CD8-positive, alpha-beta memory T cell (primary cell): ENCODE measurements at places on chromosomes 2 and 18.
A peak's percentile ranks its signal among the peaks of the same experiment; 100 is the strongest.

GRCh38 chr2:207252979-207253645, 87.4 kb upstream of the KLF7 start:
- DNase-seq = no peak

DNA sequence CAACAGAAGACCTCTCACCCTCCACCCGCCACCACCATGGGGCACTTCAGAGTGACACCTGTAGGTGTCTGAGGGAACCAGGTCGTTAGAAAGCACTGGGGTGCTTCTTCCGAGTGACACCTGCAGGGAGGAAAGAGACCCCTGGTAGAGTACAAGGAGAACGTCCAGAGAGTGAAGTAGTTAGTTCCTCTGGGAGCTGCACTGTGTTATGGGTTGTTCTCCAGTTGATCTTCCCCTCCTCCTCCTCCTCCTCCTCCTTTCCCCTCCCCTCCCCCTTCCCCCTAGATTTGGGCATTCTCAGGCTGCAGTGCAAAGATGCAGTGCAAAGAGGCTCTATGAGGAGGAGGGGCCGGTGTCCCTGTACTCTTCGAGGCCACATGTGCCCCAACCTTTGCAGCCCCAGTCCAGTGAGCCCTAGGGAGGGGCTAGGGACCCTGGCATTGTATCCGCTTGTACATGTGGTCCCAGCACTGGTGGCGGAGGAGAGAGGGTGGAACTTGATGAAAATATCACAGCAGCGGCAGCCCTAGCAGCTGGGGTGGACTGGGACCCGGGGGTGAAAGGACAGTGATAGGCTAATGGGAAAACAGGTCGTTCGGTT, 850 bp downstream of the DNAJB2 start:
- no peak for DNase-seq

GRCh38 chr2:27655155-27655951, 8.1 kb downstream of the SUPT7L start:
- no peak for DNase-seq

- DNase-seq = no peak
These were observed 129.4 kb downstream of the RAD51AP2 start for GRCh38 chr2:17388798-17389197.

- DNase-seq = no peak
These were observed 14.7 kb downstream of the LINC00305 start for GRCh38 chr18:64134044-64134747.

GRCh38 chr2:38709567-38710194, 41.5 kb downstream of the SRSF7 start:
- peak; percentile 66 for DNase-seq

DNA sequence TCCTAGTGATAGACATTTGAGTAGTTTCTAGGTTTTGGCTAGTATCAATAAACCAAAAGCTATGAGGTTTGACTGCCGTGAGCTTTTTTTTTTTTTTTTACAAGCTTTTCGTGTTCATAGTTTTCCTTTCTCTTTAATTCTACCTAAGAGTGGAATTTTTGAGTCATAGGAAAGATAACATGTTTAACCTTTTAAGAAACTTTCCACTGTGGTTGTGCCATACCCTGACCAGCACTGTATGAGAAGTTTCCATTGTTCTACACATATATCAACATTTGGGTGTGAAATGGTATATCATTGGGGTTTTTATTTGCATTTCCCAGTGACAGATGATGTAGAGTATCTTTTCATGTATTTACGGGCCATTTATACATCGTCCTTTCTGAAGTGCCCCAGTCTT, 31.7 kb downstream of the UBE2F start:
- DNase-seq = peak; percentile 51

DNA sequence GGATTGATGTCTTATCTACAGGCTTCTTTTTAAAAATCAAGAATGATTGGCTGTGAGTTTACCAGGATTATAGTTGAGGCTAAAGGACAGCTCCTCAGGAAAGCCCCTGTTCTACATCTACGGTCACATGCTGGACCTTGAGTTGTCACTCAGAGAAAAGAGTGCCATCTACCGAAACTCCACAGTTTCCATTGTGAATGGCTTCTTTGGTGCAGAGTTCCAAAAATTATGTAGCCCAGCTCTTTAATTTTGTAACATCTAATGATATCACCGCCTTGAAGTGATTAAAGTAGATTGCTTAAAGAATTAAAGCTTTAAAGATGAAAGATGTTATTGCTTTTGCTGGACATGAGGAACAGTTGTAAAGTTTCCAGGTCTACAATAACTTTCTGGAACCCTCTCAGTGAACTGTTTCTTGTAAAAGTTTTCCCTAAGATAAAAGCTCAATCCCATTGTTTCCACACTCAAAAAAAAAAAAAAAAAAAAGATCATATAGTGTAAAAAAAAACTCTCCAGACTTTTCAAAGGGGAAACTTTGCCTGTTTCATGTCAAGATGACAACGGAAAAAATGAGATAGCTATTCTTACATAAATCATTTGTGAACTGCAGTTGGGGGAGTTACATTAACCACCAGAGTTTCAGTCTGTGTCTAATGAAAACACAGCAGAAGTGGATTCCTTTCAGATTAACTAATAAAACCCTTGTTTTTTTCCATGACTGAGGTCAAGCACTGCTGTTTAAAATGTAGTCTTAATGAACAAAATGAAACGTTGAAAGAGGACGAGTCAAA, 4.3 kb downstream of the COL3A1 start:
- no peak for DNase-seq

DNA sequence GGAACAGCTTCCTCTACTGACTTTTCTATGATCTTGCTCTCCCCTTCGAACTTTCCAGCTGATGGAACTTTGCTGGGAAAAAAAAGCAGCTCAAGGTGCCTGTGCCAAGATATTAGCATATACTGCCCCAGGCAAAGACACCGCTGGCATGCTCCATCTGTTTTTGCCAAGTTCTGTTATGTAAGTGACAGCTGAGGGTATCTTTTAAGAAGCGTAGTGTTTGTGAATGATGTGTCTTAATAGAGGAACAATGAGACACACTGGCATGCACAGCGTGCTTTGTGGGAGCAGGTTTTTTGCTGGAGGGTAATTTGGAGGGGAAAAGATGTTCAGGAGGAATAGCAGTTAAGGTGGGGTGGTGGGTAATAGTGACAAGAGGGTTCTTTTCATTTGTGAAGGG, 47.8 kb downstream of the SLC4A3 start:
- no peak for DNase-seq

GRCh38 chr2:72863046-72863445, 24.2 kb upstream of the SPR start:
- no peak for DNase-seq

- no peak for DNase-seq
These were observed 68.0 kb downstream of the RNF152 start for GRCh38 chr18:61824733-61825363.

GRCh38 chr18:49075681-49076080, 124.9 kb upstream of the SMAD7 start:
- no peak for DNase-seq

DNA sequence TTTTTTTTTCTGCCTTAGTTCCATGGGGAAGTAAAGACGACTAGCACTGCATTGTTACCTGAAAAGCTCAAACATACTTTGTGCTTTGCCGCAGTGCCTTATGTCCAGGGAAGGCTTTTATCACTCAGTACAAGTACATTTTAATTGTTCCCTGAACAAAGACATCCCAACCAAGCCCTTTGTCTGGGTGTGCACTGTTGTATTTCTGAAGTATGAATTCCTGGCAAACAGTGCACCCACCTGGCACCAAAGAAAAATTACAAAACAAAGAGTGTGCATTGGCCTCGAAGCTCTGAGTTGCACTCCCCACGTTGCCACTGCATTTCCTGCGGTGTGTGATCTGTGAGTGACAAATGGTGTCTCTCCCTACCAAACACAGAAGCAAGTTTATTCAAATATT, 858.5 kb upstream of the PIK3C3 start:
- no peak for DNase-seq

GRCh38 chr2:30234180-30234971, 3.0 kb downstream of the LBH start:
- DNase-seq = no peak

DNA sequence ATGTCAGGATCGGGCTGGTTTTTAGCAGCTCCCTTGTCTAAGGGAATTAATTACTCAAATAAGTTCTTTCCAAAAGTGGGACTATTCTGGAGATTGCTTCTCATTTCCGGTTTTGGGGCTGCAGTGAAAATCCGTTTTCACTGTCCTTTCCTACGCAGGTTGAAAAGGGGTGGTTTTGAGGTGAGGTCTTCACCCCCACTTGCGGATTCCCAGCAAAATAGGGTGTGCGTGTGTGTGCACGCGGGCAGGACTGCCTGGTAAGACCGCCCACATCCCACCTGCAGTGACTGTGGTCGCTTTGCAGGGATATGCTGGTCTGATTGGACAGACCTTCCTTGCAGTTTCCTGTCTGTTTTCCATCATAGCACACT, 472 bp upstream of the PLEKHM3 start:
- no peak for DNase-seq

GRCh38 chr18:68763083-68763482, 34.8 kb upstream of the CCDC102B start:
- no peak for DNase-seq

GRCh38 chr2:48203668-48204067, 297.4 kb upstream of the FBXO11 start:
- no peak for DNase-seq

- DNase-seq = no peak
These were observed 277.3 kb downstream of the MBD2 start for GRCh38 chr18:53947092-53947640.

DNA sequence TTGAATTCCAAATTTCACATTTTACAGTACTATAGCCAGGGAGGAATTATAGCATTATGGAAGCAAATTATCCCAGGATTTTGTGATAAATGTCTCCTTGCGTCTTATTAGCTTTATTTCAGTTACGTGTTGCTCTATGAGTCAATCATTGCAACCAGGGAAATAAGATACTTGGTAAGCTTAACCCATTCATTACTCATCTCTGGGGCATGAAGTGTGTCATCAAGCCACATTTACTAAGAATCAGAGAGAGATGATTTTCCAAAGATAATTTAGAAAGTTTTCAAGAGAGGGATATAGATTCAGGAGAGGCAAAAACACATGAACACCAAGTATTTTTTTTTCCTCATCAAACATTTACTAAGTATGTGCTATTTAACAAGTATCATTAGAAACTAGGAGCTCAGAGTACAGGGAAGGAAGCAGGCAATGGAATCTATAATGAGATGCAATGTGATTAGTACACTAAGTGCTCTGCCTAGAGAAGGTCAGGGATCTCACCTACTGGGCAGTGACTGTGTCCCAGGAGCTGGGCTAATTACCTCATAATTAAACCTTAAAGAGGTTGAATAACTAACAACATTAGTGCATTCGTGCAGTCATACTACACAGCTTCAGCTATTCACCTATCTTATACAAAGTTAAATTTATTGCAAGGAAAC, 217.8 kb upstream of the NXPH2 start:
- DNase-seq = no peak

DNA sequence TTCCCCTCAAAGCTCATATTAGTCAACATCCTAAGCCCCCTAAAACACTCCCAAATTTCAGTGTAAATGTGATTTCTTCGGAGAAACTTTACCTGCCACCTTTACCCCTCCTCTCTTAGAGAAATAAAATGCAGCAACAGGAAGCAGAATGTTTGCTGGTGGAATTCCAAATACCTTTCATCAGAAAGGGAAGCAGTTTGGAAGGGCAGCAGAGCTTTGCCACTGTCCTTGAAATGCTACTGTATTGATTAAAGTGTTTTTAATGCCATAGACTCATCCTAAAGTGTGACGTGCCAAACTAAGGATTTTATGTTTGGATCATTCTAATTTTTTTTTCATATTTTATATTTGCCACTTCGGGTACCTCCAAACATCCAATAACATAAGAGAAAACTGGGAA, 480.1 kb downstream of the NRXN1 start:
- DNase-seq = no peak

DNA sequence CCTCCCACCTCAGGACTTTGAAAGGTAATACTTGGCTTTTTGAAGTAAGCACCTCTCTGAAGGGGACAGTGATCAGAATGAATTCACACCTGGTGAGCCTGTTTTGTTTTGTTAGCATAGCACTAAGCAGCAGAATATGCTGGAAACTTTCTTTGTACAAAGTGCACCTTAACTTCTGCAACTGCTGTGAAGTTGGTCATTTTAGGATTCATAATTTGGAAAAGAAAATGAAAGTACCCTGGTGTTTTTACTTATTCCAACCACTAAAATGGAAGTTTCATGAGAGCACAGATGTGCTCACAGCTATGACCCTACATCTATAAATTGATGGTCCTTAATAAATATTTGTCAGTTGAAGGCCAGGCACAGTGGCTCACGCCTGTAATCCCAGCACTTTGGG, 257.8 kb upstream of the STON1 start:
- DNase-seq = no peak

DNA sequence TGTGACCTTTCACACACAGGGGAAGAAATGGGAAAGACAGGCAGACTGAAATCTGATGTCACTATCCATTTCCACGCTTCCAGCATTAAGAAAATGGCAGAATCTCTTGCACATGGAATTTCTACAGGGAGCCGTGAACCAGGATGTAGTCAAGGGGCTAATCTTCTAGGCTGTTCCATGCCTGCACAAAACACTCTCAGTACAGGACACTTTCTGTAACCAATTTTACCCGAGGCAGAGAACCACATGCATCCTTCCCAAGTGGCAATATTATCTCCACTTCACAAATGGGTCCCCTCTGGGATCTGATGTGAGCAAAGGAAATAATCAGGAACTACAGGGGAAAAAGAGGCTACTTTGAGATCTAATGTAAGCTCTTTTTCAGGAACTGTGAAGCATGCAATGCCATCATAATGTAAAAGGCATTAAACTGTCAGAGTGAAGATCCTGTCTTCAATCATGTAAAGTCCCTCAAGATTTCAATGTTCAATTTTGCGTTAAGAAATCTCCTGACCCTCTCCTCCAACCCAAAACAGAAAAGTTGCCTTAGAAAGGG, 236.9 kb downstream of the RBM43 start:
- no peak for DNase-seq

- DNase-seq = no peak
These were observed 5.6 kb upstream of the TMEM17 start for GRCh38 chr2:62511636-62512035.

GRCh38 chr2:166335284-166335683, 40.5 kb downstream of the SCN9A start:
- DNase-seq = no peak

- no peak for DNase-seq
These were observed 856.1 kb upstream of the ID2 start for GRCh38 chr2:7825591-7826312.

GRCh38 chr18:8536922-8537321, 72.3 kb upstream of the RAB12 start:
- DNase-seq = no peak

- no peak for DNase-seq
These were observed 49.1 kb downstream of the CCDC195 start for GRCh38 chr2:224666951-224667553.

DNA sequence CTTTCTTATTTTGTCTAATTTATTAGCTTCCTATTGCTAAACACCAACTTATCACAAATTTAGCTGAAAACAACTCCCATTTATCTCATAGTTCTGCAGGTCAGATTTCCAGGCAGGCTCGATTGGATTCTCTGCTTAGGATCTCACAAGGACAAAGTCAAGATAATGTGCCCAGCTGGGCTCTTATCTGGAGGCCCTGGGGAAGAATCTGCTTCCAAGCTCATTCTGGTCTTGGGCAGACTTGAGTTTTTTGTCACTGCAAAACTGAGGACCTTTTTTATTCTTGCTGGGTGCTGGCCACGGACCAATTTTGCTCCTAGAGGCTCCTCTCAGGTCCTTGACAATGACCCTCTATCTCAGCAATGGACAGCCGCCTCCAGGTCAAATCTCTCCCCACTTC, 215.5 kb downstream of the TRIB2 start:
- no peak for DNase-seq
